ENCODE measurements at places on chromosomes 11 and 22.

DNA sequence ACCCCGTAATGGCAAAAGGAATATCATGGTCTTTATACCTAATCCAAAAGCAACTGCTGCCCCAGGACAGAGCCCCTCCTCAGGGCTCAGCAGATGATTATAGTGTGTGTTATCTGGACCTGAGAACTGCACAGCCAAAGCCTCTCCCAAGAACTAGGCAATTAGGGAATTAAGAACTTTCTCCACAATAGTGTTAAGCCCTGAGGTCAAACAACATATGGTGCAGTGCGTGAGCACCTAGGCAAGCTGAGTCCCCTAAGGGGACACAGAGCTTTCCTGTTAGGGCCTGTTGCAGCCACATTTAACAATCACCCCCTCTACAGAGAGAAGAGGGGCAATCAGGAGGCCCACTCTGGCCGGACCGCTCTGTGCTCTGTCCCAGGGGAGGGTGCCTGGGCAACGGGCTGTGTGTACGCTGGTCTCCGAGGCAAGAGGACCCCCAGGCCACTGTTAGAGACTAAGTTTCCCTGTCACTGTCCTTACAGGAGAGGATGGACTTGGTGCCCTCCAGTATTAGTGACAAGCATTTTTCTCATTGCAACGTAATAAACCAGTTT lies 1.4 kb upstream of the KCNJ5 start:
- DNase-seq, result no peak

- DNase-seq, result no peak
These were observed 128.6 kb upstream of the DDI1 start for GRCh38 chr11:103907548-103908455.

DNA sequence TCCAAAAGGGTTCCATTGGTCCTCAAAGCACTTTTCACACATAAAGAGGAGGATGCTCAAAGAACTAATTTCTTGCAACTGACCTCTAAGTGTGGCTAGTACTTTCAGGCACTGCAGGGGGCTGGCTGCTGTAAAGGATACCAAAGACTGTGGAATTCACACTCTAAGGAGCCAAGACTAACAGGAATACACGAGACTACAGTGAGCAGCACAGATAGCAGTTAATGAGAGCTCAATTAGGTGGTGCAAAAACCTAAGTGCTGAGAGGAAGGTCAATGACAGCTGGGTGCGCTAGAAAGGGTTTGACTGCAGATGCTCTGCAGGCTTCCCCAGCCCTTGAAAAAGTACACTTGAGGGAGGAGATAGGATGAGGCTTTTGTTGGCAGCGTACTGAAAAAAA lies 124.3 kb upstream of the NTM start:
- no peak for DNase-seq

DNA sequence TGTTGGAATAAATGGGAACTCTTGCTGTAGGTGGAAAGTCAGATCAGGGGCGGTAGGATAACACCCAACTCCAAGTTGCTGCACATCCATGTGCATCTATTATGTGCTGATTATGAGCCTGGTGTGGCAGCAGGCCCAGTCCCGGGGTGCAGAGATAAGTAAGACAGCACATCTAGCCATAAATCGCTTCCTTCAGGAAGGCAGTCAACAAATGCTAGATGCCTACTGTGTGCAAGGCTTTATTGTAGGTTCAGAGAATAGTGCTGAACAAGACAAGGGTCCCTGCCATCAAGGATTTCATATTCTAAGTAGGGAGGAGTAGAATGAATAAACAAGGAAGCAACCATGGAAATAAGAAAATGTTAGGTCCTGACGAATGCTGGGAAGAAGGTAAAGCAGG lies 110.2 kb downstream of the PKNOX2 start:
- no peak for DNase-seq

DNA sequence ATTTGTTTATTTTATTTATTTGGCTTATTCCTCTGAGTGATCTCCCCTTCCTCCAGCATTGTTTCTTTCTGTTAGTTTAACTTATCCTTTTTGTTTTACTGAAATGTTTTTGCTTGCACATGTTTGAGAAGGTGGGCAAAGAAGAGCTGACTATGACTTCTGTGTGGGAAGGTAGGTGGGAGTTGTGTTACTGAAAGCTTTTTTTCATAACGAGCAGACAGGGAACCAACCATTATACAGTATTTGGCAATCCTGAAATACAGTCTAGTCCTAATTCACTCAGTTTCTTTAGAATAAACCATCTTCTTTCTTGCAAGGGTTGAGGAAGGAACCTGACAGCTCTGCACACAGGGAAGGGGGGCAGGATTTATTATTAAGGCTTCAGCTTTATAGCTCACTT lies 37.0 kb upstream of the PAK1 start:
- DNase-seq, result no peak

GRCh38 chr11:123181075-123181474 lies 14.0 kb downstream of the CLMP start:
- no peak for DNase-seq

DNA sequence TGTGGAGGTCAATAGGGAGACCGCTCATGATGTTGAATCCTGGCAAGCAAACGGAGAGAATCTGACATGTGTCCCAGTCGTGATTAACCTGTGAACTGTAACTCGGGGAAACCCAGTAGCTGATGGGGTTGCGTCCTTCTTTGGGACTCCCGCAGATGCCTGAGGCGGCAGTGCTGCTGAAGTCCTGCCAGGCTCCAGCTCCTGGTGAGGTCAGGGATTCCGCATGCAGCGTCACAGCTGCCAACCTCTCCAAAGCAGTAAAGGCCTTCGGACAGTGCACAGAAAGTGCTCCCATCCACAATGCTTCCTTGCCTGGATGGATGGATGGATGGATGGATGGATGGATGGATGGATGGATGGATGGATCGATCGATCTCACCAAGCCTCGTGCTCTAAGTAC lies 13.5 kb downstream of the KCNQ1 start:
- DNase-seq, result no peak

GRCh38 chr11:28675183-28675582 lies 567.0 kb downstream of the METTL15 start:
- DNase-seq, result no peak

DNA sequence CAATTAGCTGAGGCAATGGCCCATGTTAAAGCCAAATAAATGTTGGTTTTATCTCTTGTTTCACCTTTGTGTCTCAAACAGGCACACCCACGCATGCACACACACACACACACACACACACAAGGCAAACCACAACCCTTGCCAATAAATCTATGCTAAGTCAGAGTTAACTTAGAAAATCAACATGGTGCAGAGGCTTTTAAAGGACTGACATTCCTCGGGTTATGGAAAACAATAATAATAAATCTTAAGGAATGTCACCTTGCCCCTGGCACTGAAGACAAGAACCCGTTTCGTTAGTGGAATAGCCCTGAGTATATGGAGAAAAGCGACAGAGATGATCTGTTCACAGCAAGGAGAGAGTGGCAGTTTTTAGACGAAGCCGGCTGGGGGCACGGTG lies 326.3 kb downstream of the NTM start:
- no peak for DNase-seq

DNA sequence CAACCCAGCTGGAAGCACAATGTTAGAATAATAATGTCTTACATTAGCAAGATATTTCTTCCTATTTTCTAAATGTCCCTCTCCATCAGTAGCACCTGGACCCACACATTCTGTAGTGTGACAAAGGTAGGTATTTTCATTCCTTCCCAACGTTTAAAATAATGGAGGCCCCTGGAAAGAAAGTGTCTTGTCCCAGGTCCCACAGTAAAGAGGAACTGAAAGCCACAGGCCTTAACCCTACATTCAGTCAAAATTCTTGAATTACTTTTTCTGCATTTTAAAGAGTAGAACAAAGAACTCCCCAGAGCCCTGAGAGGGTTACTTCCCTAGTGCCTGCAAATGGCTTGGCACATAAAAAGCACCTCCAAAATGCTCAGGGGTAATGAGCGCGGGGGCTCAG lies 26.3 kb downstream of the OPCML start:
- no peak for DNase-seq

DNA sequence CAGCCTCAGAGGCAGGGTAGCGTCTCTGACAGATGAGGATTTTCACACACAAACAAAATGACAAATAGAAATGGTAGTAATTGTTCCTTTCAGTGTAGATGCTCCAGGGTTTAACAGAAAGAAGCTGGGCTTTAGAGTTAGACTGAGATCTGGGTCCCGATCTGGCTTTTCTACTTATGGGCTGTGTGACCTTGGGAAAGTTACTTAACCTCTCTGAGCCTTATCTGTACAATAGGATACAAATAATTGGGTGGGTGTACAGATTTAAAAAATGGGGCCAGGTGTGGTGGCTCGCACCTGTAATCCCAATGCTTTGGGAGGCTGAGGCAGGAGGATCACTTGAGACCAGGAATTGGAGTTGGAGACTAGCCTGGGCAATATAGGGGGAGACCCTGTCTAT lies 204.9 kb downstream of the CEP164 start:
- DNase-seq, result no peak

DNA sequence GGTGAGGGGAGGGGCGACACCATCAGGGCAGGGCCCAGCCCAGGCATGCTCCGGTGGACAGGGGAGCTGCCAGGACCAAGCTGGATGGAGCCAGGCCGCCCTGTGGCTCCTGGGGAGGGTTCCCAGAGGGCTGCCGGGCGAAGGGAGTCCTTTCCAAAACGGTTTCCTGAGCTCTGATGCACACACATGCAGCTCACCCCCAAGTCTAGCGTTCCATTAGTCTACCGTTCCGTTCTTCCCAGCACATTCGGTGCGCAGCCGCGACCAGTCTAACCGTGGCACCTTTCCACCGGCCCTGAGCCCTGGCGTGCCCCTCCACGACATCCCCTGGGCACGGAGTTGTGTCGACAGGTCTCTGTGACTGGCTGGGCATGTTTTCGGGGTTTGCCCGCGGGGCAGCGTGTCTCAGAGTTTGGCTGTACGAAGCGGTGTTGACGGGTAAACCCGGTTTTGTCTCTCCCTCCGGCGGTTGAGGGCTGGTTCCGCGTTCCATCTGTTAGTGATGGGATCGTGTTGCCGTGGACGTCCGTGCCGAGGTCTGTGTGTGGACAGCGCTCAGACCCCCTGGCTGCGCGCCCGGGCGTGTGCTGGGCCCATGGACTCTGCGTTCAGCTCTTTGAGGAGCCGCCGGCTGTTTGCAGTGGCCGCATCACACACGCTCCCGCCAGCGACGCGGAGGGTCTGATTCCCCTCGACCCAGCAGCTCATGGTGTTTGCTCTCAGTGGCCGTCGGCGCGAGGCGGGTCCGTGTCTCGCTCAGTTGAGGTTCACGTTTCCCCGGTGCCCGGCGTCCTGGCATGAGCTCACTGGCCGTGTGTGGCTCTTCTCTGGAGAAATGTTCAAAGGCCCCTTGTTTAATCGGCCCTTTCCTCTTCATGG lies 121.2 kb downstream of the IGLL1 start:
- no peak for DNase-seq

- DNase-seq, result no peak
These were observed 67.1 kb downstream of the NAV2 start for GRCh38 chr11:19779740-19780139.

- no peak for DNase-seq
These were observed 92.4 kb downstream of the ISX start for GRCh38 chr22:35158336-35158735.
